ENCODE measurements at places on chromosomes 11 and 22.

- no peak for DNase-seq
These were observed 2.9 kb upstream of the TMEM9B start for GRCh38 chr11:8967184-8967583.

DNA sequence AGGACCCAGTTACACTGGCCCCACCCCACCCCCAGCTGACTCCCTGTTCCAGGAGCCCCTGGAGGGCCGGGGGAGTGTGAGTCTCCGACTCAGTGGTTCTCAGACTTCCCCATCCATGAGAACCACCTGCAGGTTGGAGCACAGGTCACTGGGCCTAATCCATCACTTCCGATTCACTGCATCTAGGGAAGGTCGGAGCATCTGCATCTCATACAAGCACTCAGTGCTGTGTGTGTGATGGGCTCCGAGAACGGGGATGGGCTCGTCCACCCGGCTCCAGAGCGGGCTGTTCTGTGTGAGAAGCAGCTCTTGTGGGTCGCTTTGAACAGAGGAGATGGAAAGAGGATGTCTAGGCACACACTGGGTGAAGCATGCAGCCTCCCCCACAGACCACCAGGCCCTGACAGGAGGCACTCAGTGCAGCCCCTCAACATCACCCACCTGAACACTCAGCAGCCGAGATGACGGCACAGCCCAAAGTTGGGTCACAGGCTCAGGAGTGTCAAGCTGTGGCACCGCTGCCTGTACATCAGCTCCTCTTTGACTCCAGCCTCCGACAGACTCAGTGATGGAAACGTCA is 541.4 kb downstream of the BRD1 start:
- DNase-seq, result no peak

DNA sequence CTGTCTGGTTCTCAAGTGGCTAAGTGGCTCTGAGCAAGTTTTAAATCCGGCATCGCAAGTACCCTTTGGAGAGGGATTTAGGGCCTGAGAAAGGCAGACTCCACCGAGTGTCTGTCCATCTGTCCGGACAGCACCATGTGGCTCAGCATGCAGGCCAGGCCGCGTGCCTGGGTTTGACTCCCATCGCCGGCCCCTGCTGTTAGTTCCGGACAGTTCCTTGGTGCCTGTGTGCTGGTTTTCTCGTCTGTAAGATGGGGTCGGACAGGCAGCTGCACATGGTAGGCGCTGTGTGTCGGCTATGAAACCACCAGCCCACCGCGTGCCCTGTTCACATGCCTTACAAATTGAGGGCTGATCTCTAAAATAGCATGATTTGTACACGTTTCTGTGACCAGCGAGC is 31.0 kb downstream of the NUP50 start:
- DNase-seq, result no peak

DNA sequence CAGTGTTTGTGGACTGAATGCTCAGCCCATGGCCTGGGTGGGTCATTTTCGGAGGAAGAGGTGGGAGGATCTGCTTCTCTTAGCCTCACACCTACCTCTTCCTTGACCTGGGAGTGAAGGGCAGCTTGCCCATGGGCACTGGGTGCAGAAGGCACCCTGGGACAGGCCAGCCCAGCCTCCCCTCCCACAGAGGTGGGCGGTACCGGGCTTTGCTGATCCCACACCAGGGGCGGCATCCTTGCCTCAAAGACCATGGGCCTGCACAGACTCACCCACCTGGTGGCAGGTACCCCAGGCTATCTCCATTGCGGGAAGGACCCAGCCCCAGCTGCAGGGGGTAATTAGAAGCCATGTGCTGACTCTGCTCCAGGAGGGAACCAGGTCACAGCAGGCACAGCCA is 1.5 kb upstream of the PNPLA5 start:
- DNase-seq, result no peak

DNA sequence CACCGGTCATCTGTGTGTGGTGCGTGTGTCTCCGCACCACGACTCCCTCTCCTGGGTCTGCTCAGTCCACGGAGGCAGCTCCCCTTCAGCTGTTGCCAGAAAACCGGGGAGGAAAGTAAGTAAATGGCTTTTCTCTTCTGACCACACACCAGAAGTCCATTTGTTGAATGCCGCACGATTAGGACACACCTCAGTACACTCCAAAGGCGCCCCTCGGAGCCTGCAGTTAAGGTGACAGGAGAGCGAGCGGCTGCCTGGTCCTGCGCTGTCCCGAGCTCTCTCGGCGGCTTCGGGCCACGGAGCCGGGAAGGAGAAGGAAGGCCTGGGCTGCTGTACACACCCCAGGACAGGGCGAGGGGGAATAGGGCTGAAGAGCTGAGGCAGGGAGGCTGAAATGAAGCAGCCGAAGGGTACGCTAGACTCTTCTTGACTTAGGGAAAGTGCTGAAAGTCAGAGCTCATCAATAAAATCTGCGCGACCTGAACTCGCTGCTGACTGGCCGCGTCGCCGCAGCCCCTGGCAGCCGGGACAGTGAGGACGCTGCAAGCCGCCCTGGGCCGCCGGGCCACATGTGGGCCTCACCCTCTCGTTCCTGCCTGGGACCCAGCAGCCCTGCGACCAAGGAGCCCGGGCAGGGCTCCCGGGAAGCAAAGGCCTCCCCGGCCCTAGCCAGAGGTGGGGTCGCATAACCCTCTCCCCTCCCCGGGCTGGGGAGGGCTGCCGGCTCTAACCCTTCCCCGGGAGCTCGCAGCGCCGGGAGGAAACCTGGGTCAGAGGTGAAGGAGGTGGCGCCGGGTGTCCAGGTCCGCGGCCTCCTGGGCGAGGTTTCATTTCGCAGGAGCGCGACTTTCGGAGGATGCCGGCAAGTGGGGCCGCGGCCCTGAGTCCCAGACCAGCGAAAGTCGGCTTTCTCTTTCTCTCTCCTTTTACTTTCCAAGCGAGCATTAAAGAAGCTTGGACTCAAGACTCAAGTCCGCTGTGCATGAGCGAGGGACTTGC is 1.6 kb upstream of the PAX6 start:
- no peak for DNase-seq

GRCh38 chr11:17683377-17684161 is 35.8 kb upstream of the MYOD1 start:
- no peak for DNase-seq

DNA sequence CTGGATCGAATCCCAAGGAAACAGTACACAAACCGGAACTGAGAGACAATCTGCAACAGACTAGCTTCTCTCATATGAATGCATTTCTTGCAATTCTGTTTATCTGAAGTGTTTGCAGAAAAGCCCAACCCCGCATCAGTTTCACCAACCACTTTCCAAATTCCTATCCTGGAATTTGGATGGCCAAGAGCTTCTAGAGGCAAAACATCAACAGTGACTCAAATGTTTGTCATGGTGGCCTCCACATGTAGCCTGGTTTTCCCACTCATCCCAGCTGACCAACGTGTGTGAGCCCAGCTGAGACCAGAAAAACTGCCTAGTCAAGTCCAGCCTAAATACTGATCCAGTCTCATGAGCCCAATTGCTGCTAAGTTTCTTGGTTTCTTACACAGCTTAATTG is 8.3 kb upstream of the MIEF1 start:
- no peak for DNase-seq

DNA sequence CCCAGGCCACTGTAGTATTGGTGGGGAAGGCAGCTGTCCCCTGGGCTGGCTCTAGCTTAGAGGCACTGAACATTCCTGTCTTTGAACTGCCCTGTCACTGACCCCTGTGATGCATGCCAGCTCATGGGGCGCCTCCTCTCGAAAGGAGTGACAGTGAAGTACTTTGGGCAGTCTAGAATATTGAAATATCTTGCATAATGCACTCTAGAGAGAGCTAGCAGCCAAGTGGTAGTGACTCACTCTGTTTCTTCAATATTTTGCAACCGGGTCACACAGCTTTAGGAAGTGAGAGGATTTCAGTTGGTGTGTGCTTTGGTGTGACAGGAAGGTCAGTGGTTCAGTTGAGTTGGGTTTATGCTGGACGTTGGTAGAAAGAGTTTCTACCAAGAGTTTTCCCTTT is 35.5 kb upstream of the ST14 start:
- no peak for DNase-seq

- DNase-seq, result no peak
These were observed 371.2 kb downstream of the DYNC2H1 start for GRCh38 chr11:103480421-103480820.

- no peak for DNase-seq
These were observed 37.8 kb downstream of the IGHMBP2 start for GRCh38 chr11:68941324-68942094.

- DNase-seq, result no peak
These were observed 42.2 kb upstream of the GCAT start for GRCh38 chr22:37765498-37765897.

DNA sequence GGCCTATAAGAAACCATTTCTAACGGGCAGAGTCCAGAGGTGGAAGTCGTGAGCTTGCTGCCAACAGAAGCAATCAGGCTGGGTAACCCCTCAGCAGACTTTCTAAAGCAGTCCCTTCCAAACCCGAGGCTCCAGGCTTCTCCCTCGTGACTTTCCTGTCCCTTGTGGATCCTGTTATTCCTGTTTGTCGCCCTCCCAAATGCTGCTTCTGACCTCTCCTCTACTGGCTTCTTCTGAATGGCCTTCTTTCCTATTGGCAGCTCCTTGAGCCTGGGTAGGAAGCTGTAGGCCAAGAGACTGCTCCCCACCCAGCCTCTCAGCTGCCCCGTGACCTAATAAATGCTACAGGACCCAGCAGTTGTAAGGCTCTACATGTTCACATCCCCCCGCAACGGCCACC is 35.0 kb downstream of the MAFF start:
- no peak for DNase-seq

DNA sequence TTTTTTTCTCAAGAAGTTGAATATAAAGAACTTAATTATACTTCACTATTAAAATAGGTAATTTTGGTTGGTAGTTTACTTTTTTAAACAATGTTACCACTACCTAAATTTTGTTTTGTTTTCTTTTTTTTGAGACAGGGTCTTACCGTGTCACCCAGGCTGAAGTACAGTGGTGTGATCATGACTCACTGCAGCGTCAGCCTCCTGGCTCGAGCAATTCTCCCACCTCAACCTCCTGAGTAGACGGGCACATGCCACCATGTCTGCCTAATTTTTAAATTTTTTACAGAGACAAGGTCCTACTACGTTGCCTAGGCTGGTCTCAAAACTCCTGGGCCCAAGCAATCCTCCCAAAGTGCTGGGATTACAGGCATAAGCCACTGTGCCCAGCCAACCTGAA is 17.6 kb downstream of the SPCS2 start:
- no peak for DNase-seq

- no peak for DNase-seq
These were observed 60.0 kb upstream of the PICALM start for GRCh38 chr11:86128914-86129313.

DNA sequence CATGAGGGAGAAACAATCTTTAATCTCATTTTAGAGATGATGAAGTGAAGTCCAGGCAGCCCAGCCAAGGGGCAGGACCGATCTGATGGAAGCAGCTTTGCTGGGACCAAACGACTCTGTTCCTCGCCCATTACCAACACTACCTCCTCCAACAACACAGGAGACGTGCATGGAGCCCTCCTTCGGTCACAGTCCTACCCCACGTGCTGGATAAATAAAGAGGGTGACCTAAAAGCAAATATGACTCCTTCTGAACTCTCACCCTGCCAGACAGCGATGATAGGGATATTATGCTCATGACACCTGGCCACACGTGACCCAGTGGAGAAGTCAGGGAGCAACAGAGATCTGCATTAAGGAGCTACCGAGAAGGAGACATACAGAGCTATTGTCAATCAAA is 26.0 kb downstream of the SCGB1A1 start:
- DNase-seq, result no peak
